ENCODE measurements at places on chromosomes 2 and 18.

GRCh38 chr2:66305718-66306117 is 129.2 kb upstream of the MEIS1 start:
- peak; percentile 63 for DNase-seq

DNA sequence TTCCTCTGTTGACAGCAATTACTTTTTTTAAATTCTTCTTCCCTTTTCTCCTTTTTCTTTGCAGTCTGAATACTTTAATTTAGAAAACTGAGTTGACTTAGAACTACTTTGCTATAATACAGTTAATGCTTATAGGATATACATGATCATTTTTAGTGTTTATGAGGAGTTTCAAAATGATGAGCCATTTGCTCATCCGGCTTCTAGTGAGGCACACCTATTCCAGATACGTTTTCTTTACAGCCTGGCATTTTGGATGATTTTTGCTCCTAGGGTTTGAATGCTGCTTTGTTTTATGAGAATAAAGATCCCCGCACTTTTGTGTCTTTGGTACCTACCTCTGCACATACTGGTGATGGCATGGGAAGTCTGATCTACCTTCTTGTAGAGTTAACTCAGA is 52.8 kb downstream of the EIF5B start:
- DNase-seq: no peak

DNA sequence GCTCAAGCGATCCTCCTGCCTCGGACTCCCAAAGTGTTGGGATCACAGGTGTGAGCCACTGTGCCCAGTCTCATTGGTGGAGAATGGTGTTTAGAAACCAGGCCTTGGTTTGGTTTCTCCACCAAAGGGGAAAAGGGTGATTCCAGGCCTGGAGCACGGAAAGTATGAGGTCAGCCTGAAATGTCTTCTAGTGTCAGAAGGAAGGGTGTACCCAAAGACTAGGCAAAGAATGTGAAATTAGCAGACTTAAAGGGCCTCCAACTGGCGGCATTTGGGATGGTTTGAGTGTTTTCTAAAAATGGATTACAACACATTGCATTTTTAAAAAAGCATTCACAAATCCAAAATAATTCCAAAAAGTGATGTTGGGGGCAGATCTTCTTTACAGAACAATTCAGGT is 139.6 kb downstream of the SH3BP4 start:
- DNase-seq: no peak

- DNase-seq: no peak
Observed at GRCh38 chr2:8324164-8324856, 357.5 kb upstream of the ID2 start.

DNA sequence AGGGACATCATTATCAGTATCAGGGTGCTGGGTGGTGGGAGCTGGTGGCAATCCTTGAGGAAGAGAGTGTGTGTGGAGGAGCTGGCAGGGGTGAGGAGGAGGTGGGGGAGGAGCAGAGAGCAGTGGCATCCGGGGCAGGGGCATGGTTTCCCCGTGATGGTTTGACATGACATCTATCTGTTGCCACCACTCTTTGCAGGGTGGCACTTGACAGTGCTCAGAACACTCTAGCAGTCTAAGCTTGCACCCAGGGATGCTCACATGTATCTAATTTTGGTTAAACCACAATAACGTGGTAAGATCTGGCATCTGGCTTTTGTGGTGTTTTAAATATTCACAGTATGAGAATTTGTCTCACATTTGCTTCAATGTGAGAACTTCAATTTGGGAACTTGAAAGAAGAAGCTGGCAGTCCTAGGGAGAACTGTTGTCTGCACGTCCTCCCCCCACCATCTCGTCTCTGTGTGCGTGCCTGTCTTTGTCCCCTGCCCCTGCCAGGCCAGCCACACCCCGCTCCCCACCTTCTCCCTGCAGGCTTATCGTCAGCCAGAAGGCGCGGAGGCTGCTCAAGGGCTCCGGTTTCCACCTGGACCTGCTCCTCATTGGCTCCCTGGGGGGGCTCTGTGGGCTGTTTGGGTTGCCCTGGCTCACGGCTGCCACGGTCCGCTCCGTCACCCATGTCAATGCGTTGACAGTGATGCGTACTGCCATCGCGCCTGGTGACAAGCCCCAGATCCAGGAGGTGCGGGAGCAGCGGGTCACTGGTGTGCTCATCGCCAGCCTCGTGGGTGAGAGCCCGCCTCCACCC is 11.7 kb downstream of the SLC4A3 start:
- no peak for DNase-seq

DNA sequence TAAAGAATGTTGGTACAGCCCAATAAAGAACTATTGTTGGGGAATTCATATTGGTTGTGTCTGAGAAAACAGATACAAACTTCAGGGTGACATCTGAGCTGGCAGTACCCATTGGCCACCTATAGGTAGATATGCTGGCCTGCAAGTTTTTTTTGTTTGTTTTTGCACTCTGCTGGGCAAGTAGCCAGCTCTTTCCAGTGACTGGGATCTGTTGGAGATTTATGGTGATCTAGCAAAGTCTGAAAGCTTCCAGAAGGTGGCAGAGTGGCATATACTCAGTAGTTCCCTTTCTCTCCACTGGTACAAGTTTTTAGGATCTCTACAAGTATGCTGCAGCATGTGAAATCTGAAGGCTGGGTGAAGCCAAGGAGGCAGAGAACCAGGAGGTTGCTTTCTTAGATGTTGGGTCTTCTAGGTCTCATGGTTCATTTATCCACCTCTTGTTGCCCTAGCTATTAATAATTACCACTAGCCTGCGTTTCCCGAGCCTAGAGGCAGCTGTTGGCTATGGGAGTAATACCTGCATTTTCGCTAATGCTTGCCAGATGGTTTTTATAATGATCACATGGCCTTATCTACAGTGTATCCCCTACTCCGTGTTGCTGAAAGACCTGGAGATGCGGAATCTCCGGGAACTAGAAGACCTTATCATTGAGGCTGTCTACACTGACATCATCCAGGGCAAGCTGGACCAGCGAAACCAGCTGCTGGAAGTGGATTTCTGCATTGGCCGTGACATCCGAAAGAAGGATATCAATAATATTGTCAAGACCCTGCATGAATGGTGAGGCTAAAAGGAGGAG is 9.5 kb downstream of the COPS7B start:
- peak; percentile 52 for DNase-seq

DNA sequence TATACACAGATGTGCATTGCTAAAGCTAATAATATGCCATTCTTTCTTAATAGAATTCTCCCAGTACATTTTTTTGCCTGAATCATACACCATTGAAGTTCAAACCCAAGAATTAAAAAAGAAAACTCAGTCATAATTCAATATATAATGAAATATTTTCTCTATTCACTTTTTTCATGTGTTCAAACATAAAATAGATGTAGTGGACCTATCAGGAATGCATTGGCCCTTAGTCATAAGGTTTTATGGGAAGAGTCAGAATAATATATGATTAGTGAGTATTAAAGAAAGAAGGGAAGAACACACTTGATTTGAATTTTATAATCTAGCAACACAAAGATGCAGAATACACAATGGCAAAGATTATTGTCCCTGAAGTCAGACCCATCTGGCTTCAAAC is 297.0 kb upstream of the COL3A1 start:
- DNase-seq: no peak

DNA sequence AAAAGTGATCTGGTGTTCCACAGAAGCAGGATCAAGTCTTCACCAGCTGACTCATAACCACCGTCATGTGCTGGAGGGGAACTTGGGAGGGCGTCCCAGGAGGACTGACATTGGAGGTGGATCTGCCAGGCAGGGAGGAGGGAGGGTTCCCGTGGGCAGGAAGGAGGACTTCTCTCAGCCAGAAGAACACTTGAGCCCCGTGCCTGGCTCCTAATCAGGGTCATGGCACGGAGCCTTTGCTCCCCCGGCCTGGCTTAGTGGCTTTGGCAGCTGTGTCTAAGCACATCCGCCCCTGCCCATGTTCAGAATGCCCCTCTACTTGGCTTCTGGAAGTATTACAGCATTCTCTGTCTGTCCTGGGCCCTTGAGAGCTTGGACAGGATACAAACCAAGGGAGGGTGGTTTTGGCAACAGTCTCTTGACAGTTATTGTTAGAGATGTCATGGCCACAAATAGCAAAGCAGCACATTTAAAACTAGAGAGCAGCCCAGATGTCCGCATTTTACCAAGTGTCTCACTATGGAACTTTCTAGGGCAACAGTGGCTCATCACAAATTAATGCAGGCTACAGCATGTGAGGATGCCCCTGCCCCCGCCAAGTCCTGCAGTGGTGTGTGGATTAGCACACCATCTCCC is 11.5 kb downstream of the PPP1R7 start:
- DNase-seq: no peak

DNA sequence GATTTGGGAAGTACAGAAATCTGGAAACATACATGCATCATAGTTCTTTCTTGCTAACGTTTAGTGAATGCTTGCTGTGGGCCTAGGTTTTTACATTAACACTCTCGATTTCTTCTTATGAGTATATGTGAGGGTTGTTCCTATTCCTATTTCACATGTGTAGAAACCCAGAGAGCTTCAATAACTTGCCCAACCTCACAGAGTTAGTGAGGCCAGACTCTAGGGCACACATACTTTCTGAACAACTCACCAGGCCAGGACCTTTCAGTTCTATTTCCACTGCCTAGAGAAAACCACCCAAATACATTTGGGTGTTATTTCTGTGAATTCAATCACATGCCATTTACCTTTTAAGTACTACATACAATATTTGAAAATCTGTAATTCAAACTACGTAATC is 8.2 kb upstream of the KCTD1 start:
- no peak for DNase-seq
